Activated naive CD8-positive, alpha-beta T cell treated with anti-CD3 and anti-CD28 coated beads for 36 hours (primary cell): ENCODE measurements at places on chromosomes 1 and 21. TPM values are rescaled to one million over a fixed set of nuclear protein-coding genes. Genes with fewer than 3 reads are reported as not detected.

DNA sequence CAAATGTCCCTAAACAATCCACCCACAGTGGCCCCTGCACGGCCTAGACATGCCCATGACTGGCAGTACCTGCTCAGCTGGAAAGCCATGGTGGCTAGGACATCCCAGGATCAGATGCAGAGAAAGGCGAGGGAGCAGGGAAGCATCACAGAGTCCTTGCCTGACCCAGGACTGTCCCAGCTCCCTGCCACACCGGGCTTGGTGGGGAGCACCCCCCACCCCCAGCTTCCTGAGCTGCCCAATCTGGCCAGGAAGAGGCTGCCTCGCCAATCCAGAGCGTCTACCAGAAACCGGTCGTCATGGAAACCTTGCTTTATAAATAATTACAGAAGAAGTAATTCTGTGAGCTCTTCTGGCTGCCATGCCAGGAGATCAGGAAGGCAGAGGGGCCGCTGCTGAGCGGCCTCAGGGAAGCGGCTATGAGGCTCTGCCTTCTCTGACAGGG is 34.8 kb downstream of the ACOT7 start:
- peak; percentile 62 for DNase-seq

DNA sequence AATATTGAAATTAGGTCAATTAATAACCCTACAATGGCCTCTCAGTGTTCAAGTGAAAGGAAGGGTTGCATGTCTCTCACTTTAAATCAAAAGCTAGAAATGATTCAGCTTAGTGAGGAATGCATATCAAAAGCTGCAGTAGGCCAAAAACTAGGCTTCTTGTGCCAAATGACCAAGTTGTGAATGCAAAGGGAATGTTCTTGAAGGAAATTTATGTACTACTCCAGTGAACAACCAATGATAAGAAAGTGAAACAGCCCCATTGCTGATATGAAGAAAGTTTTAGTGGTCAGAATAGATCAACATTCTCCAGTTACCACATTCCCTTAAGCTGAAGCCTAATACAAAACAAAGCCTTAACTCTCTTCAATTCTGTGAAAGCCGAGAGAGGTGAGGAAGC is 10.0 kb downstream of the MAEL start:
- DNase-seq: no peak

GRCh38 chr1:206895837-206896242 is 1.4 kb upstream of the IL24 start:
- no peak for DNase-seq

DNA sequence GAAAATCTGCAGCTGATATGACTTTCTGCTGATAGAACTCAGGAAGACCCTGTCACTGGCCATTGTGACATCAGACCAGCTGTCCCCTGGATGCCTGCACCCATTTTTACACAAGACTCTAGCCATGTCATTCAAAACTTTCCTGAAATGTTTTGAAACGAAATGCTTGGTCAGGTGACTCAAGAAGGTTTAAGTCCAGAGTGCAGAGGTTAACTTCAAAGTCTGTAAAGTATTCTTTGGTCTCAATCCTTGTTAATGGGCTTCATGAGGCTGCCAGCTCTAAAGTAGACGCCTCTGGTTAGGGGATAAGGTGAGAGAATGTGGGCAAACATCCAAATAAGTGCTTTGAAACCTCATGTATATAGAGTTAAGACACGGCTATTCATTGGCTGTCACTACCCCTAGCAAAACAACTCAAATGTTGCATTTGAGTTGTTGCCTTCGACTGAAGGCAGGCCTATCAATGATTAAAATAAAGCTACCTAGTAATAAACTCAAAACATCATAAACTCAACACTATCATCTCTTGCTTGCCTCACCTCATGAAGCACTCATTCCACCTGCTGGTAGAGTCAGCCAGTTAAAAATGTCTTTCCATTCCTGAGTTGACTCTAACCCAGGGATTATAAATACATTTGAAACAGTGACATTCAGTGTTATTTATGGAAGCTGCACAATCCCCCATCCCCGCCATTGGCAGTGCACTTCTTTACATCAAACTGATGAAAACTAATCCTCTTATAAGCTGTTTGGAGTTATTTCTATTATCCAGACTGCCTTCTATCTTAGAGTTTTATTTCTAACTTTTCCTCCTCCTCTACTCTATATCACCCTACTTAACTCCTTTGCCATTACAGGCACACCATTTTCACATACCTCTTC is 26.0 kb downstream of the RABIF start:
- no peak for DNase-seq

GRCh38 chr1:154994591-154994990 is 1.2 kb downstream of the LENEP start:
- no peak for DNase-seq

GRCh38 chr1:210239349-210240111 is 6.9 kb downstream of the SERTAD4 start:
- no peak for DNase-seq

- no peak for DNase-seq
These were observed 62.9 kb upstream of the SELENON start for GRCh38 chr1:25737130-25737529.

DNA sequence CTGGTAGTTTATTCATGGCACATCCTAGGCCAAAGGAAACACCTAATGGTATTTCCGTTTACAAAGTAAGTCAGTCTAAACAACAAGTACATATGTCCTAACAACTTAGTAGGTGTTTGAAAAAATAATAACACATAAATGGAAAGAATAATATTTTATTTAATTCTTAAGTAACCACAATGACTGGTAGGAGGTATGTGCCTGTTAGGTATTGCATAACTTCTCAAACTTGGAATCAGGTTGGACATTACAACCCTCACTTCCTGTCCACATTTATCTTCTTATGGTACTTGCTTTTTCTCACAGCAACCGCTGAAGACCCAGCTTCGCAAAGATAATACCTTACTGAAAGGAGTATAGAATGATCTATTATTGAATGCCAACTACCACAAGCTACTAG is 64.2 kb downstream of the VPS13D start:
- DNase-seq: no peak

DNA sequence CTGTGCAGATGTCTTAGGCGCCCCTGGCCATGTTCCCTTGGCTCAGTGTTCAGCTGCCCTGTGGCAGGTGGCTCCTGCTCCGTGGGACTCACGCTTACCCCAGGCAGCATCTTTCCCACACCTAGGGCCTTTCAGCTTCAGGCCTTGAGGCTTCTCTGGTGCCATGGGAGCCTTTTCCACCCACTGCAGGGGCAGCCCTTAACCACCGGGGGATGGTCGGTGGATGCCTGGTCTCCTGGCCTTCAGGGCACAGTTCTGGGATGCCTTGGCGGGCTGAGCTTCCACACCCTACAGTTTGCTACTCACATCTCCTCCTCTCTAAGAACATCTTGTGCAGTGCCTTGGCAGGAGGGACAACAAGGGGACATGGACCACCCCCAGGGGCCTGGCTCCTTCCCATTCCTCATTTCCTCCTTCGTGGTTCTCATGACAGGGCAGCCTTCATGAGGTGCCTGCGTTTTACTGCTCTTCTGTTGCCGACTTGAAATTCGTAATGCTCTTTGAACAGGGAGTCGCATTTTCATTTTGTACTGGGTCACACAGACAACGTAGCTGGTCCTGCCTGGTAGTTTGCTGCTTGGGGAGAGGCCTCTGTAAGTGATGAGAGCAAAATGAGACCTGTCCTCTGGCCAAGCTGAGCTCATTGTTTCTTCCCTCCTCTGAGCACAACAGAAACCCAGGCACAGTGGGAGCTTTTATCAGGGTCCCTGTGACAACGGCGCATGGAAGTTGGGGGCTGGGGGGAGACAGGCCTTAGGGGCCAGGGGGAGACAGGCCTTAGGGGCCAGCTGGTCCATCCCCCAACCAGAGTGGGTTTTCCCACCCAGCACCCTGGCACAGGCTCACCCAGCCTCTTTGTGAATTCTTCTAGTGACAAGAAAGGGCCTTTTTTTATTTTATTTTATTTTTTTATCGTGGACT is 62.0 kb upstream of the NEK2 start:
- DNase-seq: no peak

DNA sequence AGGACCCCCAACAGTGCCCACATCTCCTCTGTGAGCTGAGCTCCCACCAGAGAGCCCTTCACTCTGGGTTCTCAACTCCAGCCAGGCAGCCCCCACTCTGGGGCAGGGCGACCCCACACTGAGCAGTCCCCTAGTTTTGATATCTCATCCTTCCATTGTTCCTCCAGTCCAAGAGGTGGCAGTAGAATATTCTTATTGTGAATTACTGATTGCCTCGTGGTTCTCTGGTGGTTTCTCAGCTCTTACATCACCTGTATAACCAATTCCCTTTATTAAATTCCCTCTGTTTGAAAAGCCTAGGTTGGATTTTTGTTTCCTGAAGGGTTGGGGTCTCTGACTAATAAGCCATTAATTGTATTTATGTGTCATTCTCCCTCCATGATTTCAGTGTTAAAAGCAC is 407.5 kb downstream of the SETD4 start:
- DNase-seq: no peak

DNA sequence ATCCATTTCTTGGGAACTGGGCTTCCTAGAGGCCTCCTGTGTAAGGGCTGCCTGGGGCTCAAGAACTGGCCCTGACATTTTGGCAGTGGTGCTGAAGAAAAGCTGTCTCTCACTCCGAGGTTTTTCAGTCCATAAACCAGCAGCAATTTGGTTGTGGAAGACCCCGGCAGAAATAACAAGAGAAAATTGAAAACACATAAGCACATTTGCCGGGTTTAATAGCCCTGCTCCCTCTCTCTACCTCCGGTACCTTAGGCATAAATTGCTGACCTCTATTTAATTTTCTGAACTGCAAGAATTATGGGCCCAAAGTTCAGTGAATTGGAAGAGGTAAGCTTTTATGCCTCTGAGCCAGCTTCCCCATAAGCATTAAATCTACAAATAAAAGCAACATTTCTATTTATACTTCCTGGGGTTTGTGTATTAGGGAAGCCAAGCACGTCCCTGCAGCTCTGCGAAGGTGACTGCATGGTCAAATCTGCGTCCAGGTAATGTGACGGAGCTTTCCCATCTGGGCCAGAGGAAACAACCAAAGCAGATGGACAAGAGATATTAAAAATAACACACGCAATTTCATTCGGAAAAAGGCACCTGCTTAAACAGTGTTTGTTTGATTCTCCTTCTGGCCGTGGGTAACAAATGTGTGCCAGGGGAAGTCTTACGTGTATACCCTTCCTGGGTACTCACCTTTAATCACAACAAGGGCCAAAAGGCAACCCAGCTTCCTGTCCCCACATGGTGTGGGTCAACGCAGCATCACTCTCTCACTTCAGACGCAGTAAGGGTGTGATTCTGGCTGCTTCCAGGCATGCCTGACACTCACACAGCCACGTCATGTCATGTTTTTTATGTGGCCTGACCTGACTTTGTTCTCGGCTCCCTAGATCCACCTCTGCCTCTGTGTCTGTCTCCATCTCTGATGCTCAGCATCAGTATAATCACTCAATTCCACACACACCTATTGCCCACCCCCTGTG is 69.2 kb downstream of the PAPPA2 start:
- DNase-seq: no peak

- no peak for DNase-seq
These were observed 3.5 kb downstream of the ARPC5 start for GRCh38 chr1:183632114-183632513.

DNA sequence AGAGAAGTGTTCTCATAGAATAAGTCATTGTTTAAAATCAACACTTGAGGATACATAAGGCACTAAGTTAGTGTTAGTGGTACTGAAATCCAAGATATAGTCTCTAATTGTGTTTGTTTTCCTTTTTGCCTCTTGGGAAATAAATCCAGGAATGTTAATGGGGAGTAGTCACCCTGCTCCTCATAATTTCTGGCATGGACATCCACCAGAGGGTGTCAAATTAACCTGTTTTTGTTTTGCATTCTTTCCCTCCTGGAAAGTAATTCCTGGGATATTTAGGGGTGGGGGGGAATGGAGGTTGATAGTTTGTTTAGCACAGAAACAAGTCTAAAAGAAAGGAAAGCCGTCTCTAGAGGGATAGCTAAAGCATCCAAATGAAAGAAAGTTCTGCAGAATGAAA is 87.8 kb upstream of the MAP1LC3C start:
- no peak for DNase-seq

GRCh38 chr1:162471290-162471853 is 26.2 kb upstream of the UHMK1 start:
- DNase-seq: no peak

- DNase-seq: no peak
These were observed 28.4 kb downstream of the SLC27A3 start for GRCh38 chr1:153803470-153804056.

DNA sequence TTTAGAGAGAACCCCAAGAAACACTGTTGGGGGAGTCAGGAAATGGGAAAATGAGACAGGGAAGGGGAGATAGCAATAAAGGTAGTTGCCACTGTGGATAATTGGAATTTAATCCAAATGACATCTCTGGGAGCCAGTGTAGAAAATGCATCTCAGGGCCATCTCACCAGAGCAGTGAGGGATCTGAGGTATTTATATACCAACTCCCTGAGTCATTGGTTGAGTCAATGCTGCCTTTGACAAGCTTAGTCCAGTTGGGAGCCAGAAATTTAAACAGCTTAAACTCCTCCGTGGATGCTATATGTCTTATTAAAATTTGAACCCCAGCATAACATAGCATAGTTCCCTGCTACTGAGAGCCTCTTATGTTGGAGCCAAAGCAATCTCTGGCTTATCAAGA is 140.3 kb downstream of the SLC30A10 start:
- no peak for DNase-seq

DNA sequence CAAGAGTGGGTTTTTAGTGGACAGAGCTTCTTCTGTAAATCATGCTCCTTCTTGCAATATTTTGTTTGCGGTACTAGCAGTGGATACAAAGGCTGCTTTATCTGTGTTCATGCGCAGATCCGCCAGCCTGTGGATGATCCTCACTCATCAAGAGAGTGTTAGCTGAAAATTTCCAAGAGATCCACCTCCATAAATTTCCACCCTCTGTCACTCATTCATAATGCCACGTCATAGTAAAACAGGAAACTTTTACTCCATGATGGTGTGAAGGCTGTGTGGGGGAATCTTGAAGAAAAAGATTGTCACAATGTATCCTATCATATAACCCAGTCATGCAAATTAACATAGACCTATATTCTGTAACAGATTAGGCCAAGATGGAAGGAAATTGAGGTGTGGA is 4.4 kb upstream of the MAPKAPK2 start:
- no peak for DNase-seq

DNA sequence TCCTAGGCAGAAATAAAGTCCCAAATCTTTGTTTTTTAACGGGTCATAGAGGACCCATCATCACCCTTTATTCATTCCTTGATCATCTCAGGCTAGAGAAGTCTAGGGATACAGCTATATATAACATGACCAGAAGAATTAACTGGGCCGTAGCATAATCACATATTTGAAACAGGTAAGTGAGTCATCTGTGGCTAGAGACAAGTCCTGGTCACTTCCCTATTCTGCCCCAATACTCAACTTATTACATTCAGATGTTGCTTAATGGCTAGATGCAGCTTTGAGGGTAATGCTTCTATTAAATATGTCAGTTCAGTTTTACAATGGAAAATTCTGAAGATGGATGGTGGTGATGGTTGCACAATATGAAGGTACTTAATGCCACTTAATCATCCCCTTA is 47.0 kb downstream of the EXO1 start:
- no peak for DNase-seq

Gene F5
- 40.1 TPM for total RNA-seq

Gene SMIM1
- 1.5 TPM for total RNA-seq

Gene PGLYRP4
- not detected for total RNA-seq

Gene NTMT2
- not detected for total RNA-seq

Gene CELA3B
- not detected for total RNA-seq

Gene CAP1
- total RNA-seq: 504 TPM

Gene TMEM201
- total RNA-seq: 31.6 TPM
